ENCODE measurements at places on chromosomes 7 and 10. TPM values are rescaled to one million over a fixed set of nuclear protein-coding genes. Genes with fewer than 3 reads are reported as not detected.

DNA sequence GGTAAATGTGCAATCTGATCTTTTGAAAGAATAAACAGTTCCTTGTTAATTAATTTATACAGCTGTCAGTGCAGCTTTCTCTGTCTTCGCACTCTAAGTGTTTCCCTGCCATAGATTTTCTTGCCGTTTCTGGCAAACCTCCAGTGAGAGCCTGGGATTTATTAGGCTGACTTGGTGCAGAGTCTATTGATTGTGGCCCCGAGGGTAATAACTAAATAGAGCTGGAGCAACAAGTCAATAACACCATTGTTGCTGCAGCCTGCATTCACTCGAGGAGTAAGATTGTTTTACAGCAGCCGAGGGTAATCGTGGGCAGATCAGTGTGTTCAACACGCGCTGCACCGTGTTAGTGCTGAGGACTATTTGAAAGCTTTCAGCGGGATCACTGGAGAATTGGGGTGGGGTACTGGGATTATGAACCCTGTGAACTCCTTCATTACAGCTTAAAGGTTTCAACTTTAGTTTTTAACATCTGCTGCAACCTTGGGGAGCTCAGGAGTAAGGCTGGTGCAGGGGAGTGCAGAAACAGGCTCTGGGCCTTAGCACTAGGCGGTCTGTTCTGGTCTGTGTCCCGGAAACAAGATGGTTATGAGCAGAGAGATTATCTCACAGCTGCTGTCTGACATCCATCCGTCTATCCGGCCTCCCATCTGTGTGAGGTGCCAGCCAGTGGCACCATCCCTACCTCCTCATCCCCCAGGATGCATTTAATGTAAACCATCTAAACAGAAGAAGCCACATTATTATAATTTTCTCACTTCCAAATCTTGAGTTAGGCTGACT, 174.0 kb upstream of the TCF7L2 start:
- DNase-seq, result no peak

The TBXAS1 gene
- 3.9 TPM for total RNA-seq

DNA sequence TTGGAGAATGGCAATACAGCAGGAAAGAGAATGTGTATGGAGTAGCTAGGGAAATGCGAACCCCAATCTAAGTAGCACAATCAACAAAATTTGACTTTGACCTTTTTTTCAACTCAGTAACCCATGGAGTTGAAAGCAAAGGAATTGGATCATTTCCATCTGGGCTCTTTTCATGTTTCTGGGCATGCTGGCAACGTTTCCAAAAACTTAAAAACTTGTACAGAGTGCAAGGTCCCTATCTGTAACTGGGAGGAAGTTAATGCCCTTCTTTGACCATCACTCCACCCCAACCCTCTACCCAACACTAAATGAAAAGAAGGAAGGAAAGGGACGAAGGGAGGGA, 1.3 kb upstream of the HIBADH start:
- no peak for DNase-seq

GRCh38 chr10:23543691-23544380, 105.0 kb downstream of the OTUD1 start:
- DNase-seq, result no peak

The TAS2R3 gene
- total RNA-seq, result 1.8 TPM

DNA sequence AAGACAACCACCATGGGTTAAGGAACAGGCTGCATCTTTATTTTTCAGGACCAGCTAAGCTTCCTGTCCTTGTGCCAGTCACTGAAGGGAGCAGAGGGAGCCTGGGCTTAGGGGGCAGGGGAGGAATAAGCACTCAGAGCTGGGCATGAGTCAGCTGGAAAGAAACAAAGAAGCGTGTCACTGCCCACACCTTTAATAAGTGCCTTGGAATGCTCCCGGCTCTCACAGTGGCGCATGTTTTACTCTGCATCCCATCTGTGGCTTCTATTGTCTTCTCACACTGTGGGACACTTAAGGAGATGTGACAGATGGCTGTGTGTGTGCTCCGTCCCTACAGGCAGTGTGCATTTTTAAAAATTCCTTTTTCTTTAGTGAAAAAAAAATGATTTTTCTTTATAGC, 71.7 kb downstream of the MTURN start:
- DNase-seq, result no peak

Measured in activated T-cell treated with anti-CD3 and anti-CD28 coated beads, Interleukin-2, amount 50 U/mL, for 72 hours (primary cell).